ENCODE measurements at places on chromosomes 2 and 18. TPM values are rescaled to one million over a fixed set of nuclear protein-coding genes. Genes with fewer than 3 reads are reported as not detected.

The ZDBF2 gene
- 29.1 TPM for total RNA-seq

The PLB1 gene
- total RNA-seq: not detected

The UGT1A9 gene
- total RNA-seq: not detected

The FOXD4L1 gene
- total RNA-seq: not detected

GRCh38 chr2:182280118-182280517, 146.7 kb downstream of the PDE1A start:
- no peak for DNase-seq

GRCh38 chr18:32086881-32087280, 4.8 kb upstream of the RNF138 start:
- no peak for DNase-seq

DNA sequence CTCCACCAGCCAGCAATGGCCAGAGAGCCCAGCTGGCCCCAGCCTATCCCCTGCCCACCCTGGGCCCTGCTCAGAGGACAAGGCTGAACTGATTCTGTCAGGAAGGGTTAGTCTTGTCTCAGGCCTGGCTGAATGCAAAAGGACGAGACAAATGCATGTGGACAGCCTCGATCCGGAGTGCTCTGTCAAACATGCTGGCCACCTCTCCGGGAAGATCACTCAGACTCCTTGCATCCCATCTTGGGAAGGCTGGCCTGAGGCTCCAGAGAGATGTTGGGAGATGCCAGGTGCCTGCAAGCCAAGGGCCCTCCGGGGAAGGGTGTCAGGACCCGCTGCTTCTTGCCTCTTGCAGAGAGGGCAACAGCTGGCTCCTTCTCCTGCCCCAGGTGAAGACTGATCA, 20.2 kb upstream of the C1QL2 start:
- no peak for DNase-seq

The ABCG8 gene
- not detected for total RNA-seq

The GPR17 gene
- total RNA-seq: 0.35 TPM

The OSR1 gene
- total RNA-seq: 0.24 TPM

The ZBTB7C gene
- 0.39 TPM for total RNA-seq

The SATB2 gene
- total RNA-seq: 23.0 TPM

The RNF144A gene
- 9.8 TPM for total RNA-seq

DNA sequence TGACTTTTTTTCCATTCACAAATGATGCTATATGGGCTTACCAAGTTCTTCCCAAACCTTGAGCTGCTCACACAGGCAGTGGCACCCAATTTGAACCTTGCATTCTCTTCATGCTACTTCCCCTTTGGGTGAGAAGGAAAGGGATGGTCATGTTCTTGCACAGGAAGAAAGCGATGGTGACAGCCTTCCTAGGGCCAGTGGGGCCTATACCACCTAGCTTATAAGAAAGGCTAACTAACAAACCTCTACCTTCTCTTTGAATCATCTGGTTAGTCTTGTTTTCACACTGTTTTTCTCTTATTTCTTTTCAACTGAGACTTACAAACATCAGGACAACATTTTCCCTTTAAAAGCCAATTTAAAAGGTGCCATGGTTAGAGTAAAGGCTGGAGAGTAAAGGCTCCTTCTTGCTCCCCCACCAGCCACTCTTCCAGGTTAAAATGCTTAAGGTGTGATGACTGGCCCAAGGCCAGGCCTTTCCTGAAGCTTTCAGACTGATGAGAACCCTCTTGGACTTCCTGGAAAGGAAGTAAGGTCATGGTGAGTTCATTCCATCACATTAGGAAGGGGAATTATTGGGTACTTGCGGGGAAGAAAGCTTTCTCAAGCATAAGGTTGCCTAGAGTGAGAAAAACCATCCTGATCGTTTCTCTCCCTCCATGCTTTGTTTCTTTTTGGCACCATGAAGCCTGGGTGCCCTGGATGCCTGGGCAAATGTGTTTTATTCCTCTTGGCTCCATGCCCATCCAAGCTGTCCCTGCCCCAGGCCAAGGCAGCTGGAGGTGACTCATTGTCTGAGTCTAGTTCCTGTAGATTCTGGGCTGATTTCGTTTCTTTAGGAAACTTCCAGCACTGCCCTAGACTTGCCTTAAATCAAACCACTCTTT, 41.4 kb upstream of the ITGB6 start:
- DNase-seq: no peak

DNA sequence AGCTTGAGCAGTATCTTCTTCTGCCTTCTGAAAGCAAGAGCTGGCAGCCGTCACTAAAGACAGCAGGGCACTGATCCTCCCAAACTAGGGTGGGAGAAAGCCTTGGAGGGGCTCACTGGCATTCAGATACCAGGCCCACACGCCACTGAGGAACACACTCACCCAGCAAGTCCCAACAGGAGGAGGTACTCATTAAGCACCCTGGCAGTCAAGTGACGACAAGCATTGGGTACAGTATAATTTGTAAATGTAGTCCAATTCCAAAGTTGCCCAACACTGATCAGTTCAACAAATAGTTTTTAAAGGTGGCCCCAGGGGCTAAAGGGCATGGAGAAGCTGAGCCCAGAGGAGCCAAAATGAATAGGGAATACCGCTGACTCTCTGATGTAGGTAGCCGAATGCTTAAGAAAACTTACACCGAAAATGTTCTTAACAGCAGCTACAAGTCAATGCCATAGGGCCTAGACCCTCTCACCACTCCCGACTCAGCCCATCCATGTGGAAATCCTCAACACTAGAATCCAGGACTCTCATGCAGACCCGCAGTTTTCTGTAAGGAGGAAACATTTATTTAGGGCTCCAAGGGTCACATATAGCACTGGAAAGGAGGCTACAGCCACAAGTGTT, 9.9 kb downstream of the LIMS2 start:
- DNase-seq: no peak

The CACNB4 gene
- total RNA-seq: 1.4 TPM

DNA sequence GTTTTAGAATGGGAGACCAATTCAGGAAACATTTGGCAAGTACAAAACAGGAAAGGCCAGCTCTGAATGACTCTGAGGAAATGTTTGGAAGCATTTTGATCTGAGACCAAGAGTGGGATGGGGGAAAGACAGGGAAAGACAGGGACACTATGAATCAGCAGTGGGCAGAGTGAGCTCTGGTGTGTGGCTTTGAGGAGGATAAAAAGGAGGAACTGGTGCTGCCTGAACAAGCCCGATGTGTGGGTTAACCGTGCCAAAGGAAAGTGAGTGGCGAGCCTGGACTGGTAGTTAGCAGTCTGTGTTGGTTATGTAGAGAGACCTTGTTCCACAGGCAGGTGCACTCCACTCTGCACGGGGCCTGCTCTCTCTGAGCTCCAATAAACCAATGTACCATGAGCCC, 5.3 kb downstream of the MFSD6 start:
- no peak for DNase-seq

GRCh38 chr2:219831957-219832356, 204.5 kb downstream of the SLC4A3 start:
- DNase-seq: no peak

- peak; percentile 57 for DNase-seq
Measured at GRCh38 chr18:70288851-70289328, at the start of gene SOCS6. TSS of gene SOCS6 (plus strand) at chr18:70289045. CDS start at chr18:70324669, 35,624 bp downstream.

The ITGB6 gene
- not detected for total RNA-seq

- no peak for DNase-seq
Measured at GRCh38 chr2:207385903-207386302, 143.9 kb upstream of the CREB1 start.

GRCh38 chr2:204027091-204027490, 90.5 kb downstream of the ICOS start:
- DNase-seq: no peak

All from H9 (cell line).